Activated CD8-positive, alpha-beta memory T cell treated with anti-CD3 and anti-CD28 coated beads for 48 hours (primary cell): ENCODE measurements at places on chromosomes 7 and 10.
A peak's percentile ranks its signal among the peaks of the same experiment; 100 is the strongest.

DNA sequence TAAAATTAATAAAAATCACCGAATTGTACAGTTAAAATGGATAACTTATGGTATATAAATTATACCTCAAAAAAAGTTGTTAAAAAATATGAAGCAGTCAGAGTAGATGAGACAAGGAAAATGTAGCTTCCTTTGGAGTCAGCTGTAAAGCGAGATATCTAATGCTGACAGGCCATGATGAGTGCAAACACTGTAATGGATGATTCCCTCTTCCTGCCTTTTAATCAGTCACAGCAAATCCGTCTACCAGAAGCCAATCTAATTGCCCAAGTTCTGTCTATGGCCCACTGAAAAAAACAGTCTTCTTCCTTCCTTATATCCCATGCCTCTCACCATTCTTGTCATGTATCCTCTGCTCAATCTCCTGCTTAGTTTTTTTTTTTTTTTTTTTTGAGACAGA, 59.9 kb upstream of the DNAJB12 start:
- no peak for DNase-seq

- DNase-seq: no peak
Observed at GRCh38 chr7:20730611-20731010, 56.1 kb downstream of the SP8 start.

DNA sequence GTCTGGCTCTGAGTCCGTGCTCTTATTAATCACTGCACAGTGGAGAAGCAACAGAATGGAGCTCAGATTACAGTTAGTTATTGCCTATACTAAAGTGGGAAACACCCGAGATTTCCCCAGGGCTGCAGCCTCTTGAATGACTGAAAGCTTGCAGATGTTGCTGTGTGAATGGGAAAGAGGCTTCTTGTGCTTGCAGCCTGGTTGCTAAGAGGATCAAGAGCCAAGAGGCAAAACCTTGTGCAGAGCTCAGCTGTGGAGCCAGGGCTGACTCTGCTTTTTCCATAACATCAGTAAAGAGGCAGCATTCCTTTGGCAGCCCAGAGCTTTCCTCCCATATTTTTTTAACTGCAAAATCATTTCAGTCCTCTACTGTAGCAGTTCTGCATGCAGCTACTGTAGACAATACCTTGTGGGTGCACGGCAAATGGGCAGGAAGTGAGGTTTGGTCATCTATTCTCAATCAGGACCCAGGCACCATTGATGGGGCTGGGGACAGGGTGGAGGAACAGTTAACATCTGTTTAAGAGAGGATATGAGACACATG, 86.5 kb downstream of the RALA start:
- DNase-seq: no peak

- no peak for DNase-seq
Observed at GRCh38 chr10:11863353-11864109, 40.4 kb downstream of the PROSER2 start.

GRCh38 chr10:18104223-18104872, 35.9 kb upstream of the CACNB2 start:
- peak; percentile 8 for DNase-seq

DNA sequence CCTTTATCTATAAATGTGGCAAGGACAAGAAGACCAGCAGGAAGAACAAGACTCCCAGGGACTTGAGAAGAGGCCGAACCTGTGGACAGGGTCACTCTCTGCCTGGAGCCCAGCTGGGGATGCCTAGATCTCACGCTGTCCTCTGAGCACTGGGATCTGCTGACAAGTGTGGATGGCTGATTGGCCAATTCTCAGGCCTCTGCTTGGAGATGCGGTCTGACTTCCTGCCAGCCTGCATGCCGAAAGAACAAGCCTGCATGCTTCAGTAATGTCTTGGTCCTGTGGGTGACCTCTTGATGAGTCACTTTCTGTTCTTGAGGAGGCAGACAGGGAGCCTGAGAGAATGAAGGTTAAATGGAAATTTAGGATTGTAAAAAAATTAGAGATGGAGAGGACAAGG, 84.7 kb downstream of the TMEM178B start:
- DNase-seq: no peak

DNA sequence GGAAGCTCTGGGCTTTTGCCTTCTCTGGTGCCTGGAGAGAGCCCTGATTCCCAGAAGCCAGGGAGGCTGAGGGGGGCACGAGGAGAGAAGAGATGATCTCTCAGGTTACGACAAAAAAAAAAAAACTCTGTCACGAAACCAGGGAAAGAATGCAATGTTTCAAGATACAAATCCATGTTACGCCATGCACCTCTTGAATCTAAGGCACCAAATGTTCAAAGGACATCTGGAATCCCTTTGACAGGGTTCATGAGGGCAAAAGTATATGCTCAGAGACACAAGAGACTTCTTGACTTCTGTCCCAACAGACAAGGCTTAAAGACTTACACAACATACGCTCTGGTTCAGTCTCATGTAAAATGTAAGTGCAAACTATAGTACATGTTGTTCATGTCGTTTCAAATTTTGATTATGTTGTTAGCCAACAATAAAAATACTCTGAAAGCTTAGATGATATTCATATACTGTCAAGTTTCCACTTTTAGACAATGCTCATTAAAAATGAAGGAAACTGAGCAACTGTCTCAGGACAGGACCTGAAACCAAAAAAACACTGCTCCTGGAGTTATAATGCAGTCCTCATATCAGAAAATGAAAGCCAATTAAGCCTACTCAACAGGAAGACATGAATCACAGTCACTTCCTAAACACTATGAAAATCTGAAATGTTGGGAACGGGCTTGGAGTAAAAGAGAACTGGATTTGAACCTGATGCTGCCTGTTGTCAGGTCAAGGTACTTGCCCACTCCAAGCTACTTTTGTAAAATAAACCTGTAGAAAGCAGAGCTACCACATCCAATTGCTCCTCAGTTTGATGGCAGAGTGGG, 72.3 kb downstream of the CHCHD3 start:
- no peak for DNase-seq

DNA sequence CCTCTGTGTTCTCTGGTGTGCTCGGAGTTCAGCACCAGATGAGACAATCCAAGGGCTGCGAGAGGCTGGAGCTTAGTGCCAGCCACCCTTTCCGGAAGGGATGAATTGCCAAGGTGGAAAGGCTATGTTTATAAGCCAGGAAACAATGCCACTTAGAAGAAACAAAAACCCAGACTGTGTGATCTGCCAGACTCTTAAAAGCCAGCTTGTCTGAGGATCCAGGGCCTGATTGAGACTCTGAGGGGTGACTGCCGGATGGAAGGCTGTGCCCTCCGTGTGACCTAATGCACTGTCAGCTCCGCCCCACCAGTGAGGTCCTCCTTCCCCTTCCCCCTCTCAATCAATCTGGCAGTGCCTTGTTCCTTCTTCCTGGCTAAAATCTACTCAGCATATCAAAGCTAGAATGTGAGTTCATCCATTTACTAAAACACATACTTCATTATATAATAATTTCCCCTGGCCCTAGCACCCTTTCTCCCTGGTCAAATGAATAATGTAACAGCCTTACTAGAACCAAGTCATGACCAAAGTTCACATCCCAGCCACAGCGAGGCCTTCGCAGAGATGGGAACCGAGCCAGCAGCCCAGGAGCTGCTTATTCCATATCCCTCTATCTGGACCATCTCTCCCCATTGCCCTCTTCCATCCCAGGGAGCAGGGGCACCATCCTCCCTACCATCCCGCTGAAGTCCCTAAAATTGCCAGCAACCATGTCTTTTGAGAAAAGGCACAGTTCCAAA, 25.5 kb downstream of the FAM107B start:
- DNase-seq: no peak

- DNase-seq: no peak
Observed at GRCh38 chr7:155931396-155932085, 119.3 kb upstream of the SHH start.
